Activated CD8-positive, alpha-beta memory T cell treated with anti-CD3 and anti-CD28 coated beads for 48 hours (primary cell): ENCODE measurements at places on chromosomes 3 and 15.

DNA sequence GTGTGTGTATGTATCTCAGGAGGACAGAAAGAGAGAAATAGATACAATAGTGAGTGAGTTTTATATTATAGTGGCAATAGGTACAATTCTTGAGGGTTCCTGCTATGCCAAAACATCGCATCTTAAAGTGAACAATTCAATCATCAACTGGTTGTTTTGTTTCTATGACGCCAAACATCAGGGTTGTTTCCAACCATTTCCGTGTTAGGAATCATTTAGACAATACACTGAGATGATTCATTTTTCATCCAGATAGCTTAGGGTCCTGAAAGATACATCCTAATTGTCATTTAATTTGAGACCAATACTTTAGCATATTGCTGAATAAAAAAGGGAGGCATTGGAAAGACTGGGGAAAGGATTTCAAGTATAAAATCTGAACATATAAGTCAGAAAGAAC, 472.2 kb downstream of the MCTP2 start:
- DNase-seq: no peak

DNA sequence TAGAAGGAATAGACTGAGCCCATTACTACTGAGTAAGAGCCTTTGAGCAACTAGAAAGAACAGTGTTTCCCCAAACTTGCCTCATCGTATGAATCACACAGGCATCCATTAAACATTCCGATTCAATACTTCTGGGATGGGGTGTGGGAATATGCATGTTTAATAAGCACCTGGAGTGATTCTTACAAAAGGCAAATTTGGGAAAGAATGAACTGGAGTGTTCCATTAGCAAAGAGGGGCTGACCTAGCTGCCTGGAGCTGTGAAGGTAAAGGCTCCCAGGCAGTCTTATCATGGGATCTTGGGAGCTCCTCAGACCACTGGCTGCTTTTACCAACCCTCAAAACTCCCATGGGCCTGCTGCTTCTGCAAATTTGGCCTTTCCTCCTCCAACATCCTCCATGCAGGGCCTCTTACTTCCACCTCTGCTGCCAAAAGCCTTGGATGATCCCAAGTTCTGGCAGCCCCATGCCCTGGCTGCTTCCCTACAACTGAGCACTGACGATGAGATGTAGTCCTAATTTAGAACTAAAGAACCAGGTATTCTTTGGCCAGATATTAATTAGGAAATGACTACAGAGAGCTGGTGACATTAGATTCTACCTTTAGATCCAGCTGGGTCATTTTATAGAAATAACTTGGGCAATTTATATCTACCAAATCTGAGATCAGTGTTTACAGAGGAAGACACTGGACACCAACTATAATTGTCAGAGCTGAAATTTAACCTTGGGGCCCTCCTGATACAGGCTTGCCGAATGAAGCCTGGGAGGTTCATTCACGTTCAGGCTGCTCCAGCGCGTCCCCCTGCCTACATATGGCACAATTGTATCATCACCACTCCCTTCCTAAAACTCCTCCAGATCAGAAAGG, 11.2 kb upstream of the HOMER2 start:
- no peak for DNase-seq

GRCh38 chr3:58241306-58242044, 3.9 kb downstream of the ABHD6 start:
- DNase-seq: no peak

- DNase-seq: no peak
Measured at GRCh38 chr3:58307639-58308215, 1.4 kb downstream of the HTD2 start.

- no peak for DNase-seq
Measured at GRCh38 chr3:53842436-53843194, 3.6 kb downstream of the CHDH start.

- no peak for DNase-seq
Measured at GRCh38 chr3:168473334-168473890, 377.7 kb upstream of the GOLIM4 start.

- DNase-seq: no peak
Measured at GRCh38 chr3:128289534-128289933, 136.3 kb downstream of the EEFSEC start.

DNA sequence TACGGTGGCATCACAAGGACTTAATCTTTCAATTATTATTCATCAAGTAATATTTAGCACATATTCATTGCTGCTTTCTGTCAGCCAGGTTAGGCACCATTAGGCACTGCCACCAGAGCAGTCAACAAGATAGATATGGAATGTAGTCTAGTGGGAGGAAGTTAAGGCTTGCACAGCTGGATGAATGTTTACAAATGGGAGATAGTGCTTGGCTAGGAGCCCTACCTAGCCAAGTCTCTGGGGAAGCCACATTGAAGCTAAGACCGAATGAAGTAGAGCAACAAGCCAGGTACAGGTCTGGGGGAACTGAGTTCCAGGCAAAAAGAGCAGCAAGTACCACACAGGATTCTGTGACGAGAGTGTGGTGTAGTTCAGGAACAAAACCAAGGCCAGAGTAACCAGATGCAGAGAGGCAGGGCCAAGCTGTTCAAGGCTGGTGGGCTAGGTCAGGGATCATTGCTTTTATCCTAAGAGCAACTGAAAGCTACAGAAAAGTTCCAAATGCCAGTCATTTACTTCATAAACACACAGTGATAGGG, 33.4 kb upstream of the SCAANT1 start:
- DNase-seq: no peak

GRCh38 chr3:141506071-141506470, 19.2 kb downstream of the RASA2 start:
- no peak for DNase-seq

- DNase-seq: no peak
Measured at GRCh38 chr15:74382004-74382816, 14.8 kb upstream of the CYP11A1 start.

DNA sequence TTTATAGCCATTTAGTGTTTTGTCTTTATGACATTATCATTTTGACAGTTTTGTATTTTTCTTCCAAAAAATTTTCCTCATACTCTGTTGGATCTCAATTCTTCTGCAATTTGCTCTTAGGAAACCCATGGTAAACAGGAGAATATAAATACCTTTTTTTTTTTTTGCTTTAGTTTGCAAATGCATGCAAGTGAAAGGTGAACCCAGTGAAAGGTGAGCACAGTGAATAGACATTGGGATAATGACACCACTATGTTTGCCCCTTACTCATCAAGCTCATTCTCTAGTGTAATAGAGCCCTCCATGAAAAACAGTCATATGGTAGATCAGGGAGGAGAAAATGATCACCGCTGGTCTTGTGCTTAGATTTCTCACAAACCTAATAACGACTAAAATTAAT, 59.0 kb upstream of the TRPC1 start:
- no peak for DNase-seq

DNA sequence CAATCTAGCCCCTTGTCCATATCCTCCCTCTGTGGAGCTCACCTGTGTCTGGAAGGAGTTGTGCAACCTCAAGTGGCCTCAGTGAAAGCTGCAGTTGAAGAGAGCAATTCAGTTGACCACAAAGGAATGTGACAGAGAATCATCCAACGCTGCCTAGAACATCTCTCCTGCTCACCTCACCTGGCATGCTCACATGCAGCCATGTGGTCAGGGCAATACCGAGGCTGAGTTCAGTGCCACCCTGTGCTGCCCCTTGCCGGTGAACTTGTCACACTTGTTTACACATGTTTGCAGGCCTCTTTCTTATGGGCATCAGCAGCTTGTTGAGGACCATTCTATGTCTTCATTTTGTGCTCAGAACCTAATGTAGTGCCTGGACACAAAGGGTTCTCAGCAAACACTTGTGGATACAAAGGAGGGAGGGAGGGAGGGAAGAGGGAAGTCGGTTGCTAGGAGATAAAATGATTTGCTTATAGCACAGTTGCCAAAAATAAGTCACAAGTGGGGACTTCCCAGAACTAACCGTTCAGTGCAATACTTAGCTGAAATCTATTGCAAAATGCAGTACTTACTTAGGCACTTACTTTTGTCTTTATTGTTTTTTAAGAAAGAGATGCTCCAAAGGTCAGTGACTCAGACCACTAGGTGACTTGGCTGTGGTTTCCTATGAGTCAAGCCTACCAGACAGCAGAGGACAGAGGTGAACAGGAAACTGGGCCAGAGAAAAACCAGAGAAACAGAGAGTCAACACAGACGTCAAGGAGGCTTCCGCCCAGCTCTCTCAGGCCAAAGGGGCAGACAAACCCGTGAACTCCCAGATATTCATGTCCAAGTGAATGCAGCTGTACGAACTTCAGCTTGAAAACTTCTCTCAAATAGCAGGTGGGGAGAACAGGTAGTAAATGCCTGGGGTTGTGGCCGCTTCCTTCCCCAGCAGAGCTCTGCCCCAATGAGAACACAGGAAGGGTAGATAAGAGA, 227.8 kb upstream of the CTNNB1 start:
- DNase-seq: no peak

DNA sequence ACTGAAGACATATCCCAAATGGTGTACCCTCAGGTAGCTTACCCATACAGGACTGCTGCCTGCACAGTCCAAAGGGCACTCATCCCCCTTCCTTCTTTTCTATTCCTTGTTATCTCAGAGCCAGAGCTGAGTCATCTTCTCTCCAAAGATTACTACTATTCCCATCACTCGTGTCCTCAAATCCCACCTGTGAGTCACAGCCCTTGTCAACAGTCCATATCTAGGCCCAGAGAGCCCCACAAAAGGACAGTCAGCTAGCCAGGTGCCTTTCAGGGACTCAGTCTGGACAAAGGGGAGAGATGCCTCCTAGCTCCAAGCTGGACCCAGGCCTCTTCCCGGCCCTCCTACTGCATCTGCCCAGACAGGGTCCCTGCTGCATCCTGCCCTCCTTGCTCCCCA, 11.0 kb downstream of the PARP16 start:
- no peak for DNase-seq

GRCh38 chr3:72818092-72818773, 30.0 kb downstream of the SHQ1 start:
- DNase-seq: no peak

DNA sequence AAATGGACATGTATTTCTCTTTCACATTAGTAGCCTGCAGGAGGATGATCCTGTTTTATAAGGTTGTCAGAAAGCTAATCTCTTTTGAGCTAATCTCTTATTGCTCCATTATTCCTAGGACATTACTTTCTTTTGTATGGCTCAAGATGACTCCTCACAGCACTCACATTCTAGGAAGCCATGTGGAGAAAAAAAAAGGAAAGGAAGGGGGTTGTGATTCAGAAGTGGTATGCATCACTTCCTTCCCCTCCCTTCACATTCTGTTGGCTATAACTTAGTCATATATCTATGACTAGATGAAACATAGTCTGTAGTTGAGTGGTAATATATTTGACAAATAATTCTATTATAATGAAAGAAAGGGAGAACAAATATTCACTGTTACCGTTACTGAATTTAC, 168.8 kb upstream of the TTC14 start:
- DNase-seq: no peak

GRCh38 chr3:191237047-191237882, 38.2 kb downstream of the OSTN start:
- DNase-seq: no peak

GRCh38 chr3:148903022-148903442, 37.9 kb downstream of the CPA3 start:
- DNase-seq: no peak

DNA sequence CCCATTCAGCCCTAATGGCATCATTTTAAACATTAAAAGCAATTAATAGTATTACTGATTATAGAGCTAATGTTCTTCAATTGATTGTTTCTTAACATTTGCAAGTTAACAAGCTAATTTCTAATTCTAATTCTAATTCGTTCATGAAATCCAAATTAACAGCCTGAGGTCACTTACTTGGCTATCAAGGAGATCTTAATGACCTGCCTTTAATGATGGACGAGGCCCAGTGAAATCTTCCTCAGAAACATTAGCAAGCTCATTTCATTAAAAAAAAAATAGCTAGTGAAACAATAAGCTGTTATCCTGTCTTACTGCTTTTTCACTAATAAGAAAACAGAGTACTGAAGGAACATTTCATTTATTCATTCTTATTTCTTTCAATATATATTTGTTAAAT, 15.4 kb upstream of the RNF7 start:
- no peak for DNase-seq

- no peak for DNase-seq
Measured at GRCh38 chr3:122991236-122991985, 36.2 kb downstream of the SEMA5B start.

GRCh38 chr3:49872801-49873281, 3.1 kb upstream of the CAMKV start:
- DNase-seq: no peak

DNA sequence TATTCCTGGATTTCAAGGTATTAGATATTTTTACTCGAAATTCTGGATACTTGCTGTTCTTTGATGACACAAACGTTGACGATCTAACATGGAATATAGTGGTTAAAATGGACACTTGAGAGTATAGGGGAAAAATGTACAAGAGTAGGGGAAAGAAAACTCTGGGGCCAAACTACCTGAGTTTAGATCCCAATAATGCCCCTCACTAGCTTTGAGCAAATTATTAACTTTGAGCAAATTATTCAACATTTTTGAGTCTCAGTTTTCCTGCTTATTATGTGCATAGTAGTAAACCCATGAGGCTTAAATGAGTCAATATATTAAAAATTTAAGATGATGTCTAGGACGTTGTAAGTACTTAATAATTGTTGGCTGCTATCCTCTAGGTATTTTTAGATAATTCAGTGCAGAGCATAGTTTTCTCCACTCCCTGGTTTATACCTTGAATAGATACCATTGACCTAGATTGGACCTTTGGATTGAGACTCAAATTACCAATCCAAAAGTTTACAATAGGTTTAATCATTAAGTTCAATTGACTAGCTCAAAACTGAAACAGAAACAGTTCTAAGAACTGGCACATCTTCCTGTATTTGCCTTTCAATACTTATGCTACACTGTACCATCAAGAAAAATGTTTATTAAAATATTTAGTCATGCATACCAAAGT, 4.5 kb downstream of the ADGRG7 start:
- DNase-seq: no peak

GRCh38 chr3:107045791-107046190, 331.4 kb upstream of the CCDC54 start:
- DNase-seq: no peak

- DNase-seq: no peak
Measured at GRCh38 chr3:118850687-118851086, 184.0 kb downstream of the IGSF11 start.

GRCh38 chr3:133089906-133090485, 51.8 kb downstream of the TMEM108 start:
- no peak for DNase-seq

- DNase-seq: no peak
Measured at GRCh38 chr3:3827111-3827510, 27.9 kb downstream of the LRRN1 start.

DNA sequence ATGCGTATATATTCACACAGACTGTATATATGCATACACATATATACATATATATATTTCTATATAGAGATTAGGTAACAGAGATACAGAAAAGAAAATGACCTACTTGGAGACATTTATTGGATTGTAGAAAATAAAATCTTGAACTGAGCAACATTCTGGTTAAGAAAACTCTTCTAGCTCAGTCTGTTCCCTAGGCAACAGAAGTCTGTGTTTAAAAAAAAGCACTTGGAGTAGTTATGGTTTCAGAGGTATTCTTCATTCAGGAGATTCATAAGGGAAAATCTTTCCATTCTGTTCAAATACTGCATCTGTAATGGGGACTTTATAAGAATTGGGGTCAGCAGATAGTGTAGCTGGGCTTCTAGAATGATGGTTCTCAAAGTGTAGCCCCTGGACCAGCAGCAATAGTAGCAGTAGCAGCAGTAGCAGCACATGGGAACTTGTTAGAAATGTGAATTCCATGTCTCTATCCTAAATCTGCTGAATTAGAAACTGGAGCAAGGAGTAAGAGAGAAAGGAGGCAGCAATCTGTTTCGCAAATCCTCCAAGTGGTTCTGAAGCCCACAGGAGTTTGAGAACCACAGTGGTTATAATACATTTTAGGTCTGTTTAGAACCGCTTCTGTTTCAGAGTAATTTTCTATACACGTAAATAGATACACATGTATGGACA, 112.8 kb upstream of the TMEM108 start:
- DNase-seq: no peak
